ENCODE measurements at places on chromosomes 7 and 10.
A peak's percentile ranks its signal among the peaks of the same experiment; 100 is the strongest.

DNA sequence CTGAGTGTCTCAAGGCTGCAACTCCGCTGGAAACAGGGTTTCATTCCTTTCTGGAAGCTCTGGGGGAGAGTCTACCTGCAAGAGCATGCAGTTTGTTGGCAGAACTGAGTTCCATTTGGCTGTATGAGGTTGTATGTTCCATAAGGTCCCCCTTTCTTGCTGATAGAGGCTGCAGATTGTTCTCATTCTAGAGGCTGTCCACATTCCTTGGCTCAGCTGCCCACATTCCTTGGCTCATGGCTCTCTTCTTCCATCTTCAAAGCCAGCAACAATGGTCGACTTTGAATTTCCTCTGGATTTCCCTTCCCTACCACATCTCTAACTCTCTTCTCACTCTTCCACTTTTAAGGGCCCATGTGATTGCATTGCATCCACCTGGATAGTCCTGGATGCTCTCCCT, 147.3 kb upstream of the CDCA7L start:
- no peak for DNase-seq

DNA sequence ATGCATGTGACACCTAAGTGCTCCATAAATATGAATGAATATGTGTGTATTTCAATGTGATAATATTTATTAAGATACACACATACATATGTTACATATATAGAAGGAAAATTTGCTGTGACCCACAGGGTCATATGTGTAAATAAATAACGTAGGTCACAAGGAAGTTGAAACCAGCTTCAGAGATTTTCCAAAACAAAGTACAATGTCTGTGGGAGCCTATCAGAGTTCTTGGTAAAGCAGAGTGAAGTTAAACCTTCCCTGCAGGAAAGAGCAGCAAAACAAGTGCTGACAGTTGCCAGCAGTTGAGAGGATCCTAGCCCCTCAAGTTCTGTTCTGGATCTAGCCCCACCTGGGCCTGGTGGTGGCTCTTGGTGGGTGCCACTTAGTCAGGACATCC, 91.2 kb downstream of the CCNY start:
- no peak for DNase-seq

DNA sequence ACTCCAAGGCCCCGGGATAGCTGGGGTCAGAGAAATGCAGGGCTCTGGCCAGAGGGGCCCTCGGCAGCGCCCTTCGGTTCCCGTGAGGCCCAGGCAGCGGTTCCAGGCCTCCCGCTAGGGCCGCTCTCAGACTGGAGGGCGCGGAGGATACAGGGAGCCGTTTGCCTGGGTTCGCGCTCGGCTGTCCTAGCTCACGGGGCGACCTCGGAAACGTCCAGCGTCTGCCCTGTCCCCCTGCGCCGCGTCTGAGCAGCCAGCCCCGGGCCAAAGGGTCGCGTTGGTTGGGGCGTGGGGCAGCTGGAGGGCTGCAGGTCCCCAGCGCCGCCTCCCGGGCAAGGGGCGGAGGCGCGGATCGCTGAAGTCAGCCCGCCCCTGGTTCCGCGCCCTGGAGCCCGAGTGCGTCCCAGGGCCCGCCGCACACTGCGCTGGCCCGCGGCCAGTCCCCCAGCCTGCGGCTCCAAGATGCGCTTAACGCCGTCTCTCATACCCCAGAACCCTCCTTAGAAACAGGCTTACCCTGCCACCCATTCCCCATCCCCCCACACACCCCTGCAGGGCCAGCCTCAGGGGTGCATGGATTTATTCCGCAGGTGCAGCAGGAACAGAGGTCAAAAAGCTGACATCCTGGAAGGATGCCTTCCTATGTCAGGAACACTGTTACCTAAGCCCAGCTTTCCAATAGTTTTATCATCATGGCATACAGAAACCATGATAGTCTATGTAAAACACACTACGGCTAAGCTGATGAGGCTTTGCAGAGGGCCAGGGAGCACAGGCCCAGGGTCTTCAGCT, 22.1 kb upstream of the OPN4 start:
- DNase-seq = no peak

DNA sequence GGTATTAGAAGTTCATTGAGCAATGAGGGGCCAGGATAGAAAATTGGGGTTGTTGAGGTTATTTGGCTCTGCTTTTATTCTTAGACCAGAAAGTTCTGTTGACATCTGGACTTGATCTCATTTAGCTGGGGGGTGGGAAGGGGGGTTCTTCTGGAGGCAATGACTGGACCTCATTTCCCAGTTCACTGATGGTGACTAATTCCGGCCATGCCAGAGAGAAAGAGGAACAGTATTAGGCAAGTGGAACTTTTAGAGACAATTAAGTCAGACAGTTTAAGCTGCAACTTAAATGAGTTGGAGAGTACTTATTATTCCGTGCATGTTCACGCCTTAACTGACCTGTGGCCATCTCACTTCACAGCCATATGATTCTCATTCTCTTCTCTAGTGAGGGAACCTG, 512.5 kb downstream of the REEP3 start:
- DNase-seq = no peak

- DNase-seq = peak; percentile 37
Observed at GRCh38 chr7:75642810-75643486, 95.8 kb downstream of the HIP1 start.

DNA sequence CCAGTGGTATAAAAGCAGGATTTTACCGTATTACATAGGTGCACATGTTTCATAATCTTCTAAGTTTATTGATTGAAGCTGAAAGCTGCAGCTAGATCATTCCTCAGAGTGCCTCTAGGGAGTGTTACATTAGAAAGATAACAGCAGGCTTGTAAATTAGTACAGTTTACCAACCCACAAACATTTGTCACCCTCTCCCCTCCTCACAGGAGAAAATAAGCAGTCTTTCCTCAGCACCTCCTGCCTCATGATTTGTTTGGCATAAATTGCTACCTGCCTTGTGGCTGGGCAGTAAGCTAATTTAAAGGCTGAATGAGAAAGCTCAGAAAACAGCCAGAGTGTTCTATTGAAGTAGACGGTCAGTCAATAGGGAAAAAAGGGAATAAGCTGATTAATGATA, 74.2 kb downstream of the NXPH1 start:
- no peak for DNase-seq

GRCh38 chr10:30176776-30177533, 117.6 kb upstream of the JCAD start:
- no peak for DNase-seq

DNA sequence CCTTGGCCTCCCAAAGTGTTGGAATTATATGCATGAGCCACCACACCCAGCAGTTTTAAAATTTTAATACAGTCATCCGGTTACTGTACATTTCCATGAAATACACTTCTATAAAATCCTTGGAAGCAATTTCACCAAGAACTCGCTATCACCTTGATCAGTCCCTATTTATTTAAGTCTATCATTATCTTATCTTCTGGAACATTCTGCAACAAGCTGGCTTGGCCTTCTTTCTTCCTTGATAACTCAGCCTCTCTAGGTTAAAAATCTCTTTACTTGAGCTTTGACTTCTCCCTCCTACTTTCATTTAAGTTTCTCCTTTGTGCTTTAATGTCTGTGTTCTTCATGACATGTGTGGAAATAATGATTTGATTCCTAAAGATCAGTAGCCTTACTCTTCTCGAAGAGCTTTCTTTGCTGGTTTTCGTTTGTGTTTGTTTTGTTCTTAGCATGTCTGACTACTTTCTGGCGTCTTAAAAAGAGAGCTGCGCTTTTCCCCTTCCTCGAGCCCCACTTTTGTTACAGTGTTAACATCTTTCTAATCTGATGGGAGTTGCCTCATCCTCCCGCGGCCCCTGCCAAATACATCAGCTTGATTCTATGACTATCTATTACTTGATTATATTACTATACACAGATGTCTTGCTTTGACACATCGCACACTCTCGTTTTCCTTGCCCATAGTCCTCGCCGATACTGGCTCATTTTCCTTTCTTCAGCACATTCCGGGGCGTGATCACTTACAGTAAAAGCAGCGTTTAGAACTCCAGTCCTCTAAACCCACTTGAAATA, 11.1 kb upstream of the CALML5 start:
- no peak for DNase-seq

DNA sequence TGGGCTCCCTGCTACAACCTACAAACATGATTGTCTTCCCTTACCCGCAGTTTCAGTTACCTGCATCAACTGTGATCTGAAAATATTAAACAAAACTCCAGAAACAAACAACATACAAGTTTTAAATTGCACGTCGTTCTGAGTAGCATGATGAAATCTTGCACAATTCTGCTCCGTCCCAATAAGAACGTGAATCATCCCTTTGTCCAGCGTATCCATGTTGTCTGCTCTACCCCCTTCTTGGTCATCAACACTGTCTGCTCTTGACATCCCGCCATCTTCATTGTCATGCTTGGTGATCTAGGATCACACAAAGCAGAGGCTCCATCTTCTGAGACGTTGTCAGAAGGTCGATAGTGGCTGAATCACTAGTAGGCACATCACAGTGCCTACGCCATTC, 53.9 kb downstream of the ACADSB start:
- no peak for DNase-seq

- no peak for DNase-seq
Observed at GRCh38 chr10:88149906-88150305, 286.5 kb downstream of the PTEN start.

GRCh38 chr7:129517931-129518330, 15.6 kb downstream of the SMKR1 start:
- DNase-seq = no peak

- DNase-seq = no peak
Observed at GRCh38 chr10:61359452-61359851, 93.7 kb downstream of the TMEM26 start.

DNA sequence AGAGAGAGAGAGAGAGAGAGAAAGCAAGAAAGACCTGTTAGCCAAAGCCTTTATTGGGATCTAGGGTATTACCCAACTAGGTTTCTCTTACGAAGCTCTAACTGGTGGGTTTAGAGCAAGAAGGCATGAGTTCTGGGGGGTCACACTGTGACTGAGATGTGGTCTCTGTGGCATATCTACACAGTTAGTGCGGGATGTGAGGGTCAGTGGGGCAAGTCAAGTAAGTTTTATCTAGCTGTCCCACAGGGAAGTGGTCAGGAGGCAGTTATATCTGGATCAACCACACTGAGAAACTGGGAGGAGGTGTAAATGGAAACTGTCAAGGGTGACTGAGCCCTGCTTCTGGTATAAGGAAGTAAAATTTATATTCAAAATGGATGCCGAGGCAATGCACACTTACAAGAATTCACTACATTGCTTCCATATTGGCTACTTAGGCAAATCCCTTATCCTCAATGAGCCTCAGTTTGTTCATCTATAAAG, 331.6 kb upstream of the HPS1 start:
- no peak for DNase-seq

DNA sequence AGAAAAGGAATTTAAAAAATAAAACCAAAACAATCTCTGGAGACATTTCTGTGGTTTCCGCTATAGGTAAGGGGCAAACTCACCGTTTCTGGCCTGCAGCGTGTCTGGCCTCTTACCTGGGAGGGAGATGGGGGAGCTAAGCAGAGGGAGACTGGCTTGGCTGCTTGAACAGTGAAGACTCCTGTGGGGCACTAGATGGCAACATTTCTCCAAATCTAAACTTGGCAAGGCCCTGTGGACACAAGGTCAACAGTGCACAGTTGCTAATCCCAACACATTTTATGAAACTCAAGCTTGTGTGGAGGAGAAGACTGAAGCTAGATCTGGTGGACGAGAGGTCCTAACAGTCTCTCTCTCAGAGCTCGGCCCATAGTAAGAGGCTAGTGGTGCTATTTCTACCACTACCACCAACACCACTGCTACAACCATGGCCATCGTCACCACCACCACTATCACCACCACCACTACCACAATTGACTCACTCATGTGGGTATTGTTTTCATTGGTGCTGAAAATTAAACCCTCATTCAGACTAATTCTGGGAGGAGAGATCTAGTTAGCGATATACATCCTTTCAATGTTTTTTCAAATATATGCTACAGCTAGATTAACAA, 28.4 kb upstream of the CDHR3 start:
- no peak for DNase-seq

DNA sequence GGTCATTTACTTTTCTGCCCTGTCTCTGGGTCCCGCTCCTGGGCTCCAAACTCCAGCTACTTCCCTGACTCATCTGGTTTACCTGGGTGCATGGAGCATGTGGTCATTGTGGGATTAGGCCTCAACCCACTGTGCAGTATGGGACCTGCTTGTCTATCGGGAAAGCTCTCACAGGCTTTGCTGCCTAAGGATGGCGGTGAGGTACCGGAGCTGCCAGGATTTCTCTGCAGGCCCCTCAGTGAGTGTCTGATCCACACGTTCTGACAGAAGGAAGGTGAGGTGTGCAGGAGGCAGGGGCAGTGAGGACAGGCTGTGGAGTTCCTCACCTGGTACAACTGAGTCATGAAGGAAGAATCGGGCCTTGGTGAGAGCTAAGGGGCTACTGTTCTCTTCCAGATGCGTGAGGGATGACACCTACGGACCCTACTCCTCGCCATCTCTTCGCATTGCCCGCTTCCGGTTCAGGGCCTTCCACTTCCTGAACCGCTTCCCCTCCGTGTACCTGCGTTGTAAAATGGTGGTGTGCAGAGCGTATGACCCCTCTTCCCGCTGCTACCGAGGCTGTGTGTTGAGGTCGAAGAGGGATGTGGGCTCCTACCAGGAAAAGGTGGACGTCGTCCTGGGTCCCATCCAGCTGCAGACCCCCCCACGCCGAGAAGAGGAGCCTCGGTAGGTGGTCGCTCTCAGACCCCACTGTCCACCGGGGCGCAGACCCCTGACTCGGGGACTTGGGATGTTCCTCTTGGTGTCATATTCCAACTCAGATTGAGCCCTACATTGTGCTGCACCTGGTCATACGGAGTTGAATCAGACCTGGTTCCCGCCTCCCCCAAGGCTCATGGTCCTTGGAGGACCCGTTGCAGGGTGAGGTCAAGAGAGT, 56.7 kb downstream of the C10orf120 start:
- DNase-seq = no peak

DNA sequence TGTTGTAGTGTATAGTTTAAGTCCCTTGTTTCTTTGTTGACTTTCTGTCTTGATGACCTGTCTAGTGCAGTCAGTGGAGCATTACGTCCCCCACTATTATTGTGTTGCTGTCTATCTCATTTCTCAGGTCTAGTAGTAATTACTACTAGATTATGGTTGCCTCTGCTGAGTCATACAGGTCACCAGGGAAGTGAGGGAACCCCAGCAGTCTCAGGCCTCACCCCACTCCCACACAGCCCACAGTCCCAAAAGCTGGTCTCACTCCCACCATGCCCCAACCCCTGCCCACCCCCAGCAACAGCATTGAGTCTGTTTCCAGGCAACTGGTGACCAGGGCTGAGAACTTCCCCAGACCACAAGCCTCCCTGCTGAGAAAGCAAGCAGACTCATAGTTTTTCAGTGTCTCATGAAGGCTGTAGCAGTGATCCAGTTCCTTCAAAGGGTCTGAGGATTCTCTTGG, 88.0 kb downstream of the PLXDC2 start:
- no peak for DNase-seq

GRCh38 chr10:32367793-32368453, 21.0 kb upstream of the EPC1 start:
- peak; percentile 49 for DNase-seq

GRCh38 chr10:77628906-77629730, 8.5 kb downstream of the KCNMA1 start:
- DNase-seq = no peak

DNA sequence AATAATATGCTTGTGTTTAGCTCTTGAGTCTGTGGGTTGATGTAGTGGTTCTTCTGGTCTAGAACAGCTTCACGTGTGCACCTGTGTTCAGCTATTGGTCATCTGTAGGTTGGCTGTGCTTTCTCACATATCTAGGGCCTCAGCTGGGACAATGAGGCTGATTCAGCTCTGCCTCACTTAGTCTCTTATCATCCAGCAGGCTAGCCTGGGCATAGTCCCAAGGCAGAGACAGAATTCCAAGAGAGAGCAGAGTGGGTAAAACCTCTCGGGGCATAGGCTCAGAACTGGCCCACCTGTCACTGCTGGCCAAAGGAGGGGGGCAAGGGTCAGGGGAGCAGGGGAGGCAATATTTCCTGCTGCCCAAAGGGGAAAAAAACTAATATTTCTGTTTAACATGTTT, 32.0 kb upstream of the MXI1 start:
- no peak for DNase-seq

Measured in stimulated activated CD8-positive, alpha-beta memory T cell treated with anti-CD3 and anti-CD28 coated beads, Interleukin-4, amount 100 ng/mL, for 1 hour (primary cell).